ENCODE measurements at places on chromosomes 16 and 17.

- DNase-seq: no peak
Measured at GRCh38 chr17:6713130-6713917, at the start of gene SLC13A5. TSS of gene SLC13A5 (minus strand) at chr17:6713369. CDS start at chr17:6713333, 36 bp downstream.

- DNase-seq: no peak
Measured at GRCh38 chr17:10802496-10803284, 1.2 kb downstream of the TMEM238L start.

GRCh38 chr17:27376637-27377547, 79.4 kb upstream of the KSR1 start:
- DNase-seq: no peak

GRCh38 chr17:50514936-50515702, 6.9 kb downstream of the MYCBPAP start:
- no peak for DNase-seq

All from SK-N-DZ (cell line).